ENCODE measurements at places on chromosomes 6 and 20.

GRCh38 chr20:56933331-56933698, 304.2 kb downstream of the TFAP2C start:
- no peak for DNase-seq

DNA sequence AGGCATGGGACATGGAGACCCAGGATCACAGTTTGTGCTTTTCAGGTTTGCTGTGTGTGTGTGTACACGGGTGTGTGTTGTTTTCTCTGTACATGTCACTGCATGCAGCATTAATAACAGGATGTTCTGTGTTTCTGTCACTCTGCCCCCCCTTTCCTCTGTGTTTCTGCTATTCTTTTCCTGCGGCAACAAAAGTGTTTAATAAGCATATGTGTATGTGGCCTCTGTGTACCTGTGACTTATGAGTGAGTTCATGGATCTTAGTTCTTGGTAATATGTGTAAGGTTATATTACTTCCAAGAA, 9.8 kb downstream of the SYNGAP1 start:
- no peak for DNase-seq

DNA sequence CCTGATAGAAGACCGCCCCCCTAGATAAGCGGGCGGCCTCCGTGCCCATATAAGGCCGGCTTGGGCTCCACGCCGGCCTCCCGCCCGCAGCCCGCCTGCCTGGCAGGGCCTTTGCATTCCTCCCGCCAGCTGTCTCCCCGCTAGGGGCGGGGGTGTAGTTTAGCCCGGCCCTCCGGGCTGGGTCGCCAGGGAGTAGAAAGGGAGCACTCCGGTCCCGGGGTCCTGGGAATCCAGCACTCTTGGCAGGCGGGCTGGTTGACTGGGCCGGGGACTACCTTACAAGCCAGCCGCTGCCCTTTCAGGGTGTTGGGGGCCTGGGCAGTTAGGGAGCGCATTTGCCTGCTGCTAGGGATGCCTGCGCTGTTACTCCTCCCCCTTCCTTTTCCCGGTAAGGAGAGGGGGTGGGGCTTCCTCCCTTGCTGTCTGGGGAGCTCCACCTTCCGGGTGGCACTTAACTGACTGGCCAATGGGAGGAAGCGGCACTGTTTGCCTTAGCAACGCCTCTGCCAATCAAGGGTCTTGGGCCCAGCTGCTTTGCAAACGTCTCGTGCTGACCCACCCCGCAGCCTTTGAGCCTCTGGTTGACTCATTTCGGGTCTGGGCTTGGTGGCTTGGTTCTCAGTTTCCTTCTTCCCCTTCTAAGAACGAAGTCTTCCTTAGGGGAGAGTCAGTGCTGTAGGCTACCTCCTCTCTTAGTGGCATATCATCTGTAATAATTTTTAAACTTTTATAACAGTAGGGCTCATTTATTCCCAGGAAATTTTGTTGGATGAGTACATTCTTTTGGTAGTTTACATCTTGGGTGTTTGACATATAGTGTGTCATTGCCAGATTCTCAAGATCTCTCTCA, 3.4 kb downstream of the SRF start:
- DNase-seq = peak; percentile 100

- no peak for DNase-seq
Observed at GRCh38 chr6:25027221-25027916, 91.6 kb upstream of the RIPOR2 start.

GRCh38 chr6:160362556-160362955, 14.4 kb downstream of the SLC22A3 start:
- no peak for DNase-seq
